Thymus (tissue), 14 donors: ENCODE measurements at places on chromosomes 2 and 18. TPM values are rescaled to one million over a fixed set of nuclear protein-coding genes. Genes with fewer than 3 reads are reported as not detected.

GRCh38 chr2:239811111-239811781 lies 213.9 kb downstream of the NDUFA10 start:
- H3K4me3 ChIP-seq, result no peak overlapping the region
- H3K27ac ChIP-seq, result no peak overlapping the region
- no peaks in the 10 kb centered on the region for H3K27me3 ChIP-seq
- H3K4me1 ChIP-seq, result no peaks in the 10 kb centered on the region
- H3K36me3 ChIP-seq, result no peaks in the 10 kb centered on the region
- no peak for DNase-seq

The DNAJC5G gene
- not detected for total RNA-seq

- no peak overlapping the region for H3K4me3 ChIP-seq
- H3K27ac ChIP-seq, result no peak overlapping the region
- H3K4me1 ChIP-seq, result no peaks in the 10 kb centered on the region
- no peaks in the 10 kb centered on the region for H3K36me3 ChIP-seq
- no peak for DNase-seq
- no peaks in the 10 kb centered on the region for H3K27me3 ChIP-seq
Observed at GRCh38 chr2:229749779-229750178, 35.4 kb upstream of the DNER start.

DNA sequence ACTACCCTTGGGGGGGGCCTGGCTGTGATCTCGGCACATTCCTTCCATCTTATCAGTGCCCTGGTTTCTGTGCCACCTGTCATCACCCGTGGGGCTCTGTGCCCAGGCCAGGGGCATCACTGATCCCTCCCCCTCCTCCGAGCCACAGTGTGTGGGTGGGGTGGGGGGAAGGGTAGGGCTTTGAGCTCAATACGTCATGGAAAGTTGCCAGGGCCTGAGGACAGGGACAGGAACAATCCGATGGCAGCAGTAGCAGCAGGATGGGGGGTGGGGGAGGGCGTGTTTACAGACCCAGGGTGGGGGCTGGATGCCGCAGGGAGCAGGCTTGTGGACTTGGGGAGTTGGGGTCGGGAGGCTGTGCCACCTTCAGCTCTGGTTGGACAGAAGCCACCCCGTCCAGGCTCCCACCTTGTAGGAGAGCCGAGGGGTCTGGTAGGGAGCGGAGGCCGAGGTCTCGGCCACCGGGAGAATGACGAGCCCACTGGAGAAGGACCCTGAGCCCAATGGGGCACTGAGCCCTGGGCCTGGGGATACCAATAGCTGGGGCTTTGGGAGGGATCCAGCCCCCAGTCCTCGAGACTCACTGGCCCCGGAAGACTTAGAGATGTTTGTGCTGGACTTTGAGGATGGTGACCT lies 3.5 kb downstream of the SLC4A3 start:
- peaks cover 65% of the 10 kb centered on the region for H3K27me3 ChIP-seq
- no peak overlapping the region for H3K4me3 ChIP-seq
- DNase-seq, result no peak
- no peaks in the 10 kb centered on the region for H3K36me3 ChIP-seq
- peaks cover 9% of the 10 kb centered on the region for H3K4me1 ChIP-seq
- H3K27ac ChIP-seq, result no peak overlapping the region

The SOCS6 gene
- total RNA-seq, result 5.4 TPM

- peak overlapping the region; percentile 88 for H3K4me3 ChIP-seq
- no peaks in the 10 kb centered on the region for H3K27me3 ChIP-seq
- H3K4me1 ChIP-seq, result peaks cover 6% of the 10 kb centered on the region
- H3K36me3 ChIP-seq, result no peaks in the 10 kb centered on the region
Observed at GRCh38 chr2:64751286-64752260, 97.9 kb upstream of the SERTAD2 start.

- no peak overlapping the region for H3K27ac ChIP-seq
- H3K4me3 ChIP-seq, result no peak overlapping the region
- H3K4me1 ChIP-seq, result no peaks in the 10 kb centered on the region
- H3K36me3 ChIP-seq, result no peaks in the 10 kb centered on the region
- DNase-seq, result no peak
- no peaks in the 10 kb centered on the region for H3K27me3 ChIP-seq
Observed at GRCh38 chr18:58015065-58015780, 28.8 kb upstream of the NEDD4L start.

- no peaks in the 10 kb centered on the region for H3K27me3 ChIP-seq
- peaks cover 26% of the 10 kb centered on the region for H3K4me1 ChIP-seq
- no peak for DNase-seq
Observed at GRCh38 chr2:233413046-233413445, 58.8 kb downstream of the DGKD start.
